ENCODE measurements at places on chromosomes 4 and X. TPM values are rescaled to one million over a fixed set of nuclear protein-coding genes. Genes with fewer than 3 reads are reported as not detected.

Gene SH3RF1
- 8.1 TPM for polyA plus RNA-seq

Gene RPA4
- polyA plus RNA-seq = 0.13 TPM

Gene ZNF711
- polyA plus RNA-seq = 2.1 TPM

Gene KLHL13
- polyA plus RNA-seq = 3.3 TPM

Gene COX7B2
- polyA plus RNA-seq = not detected

Gene FAM47E
- polyA plus RNA-seq = 3.3 TPM

Gene SPINK2
- 0.13 TPM for polyA plus RNA-seq

Gene CHIC1
- polyA plus RNA-seq = 1.6 TPM

Gene CACNA1F
- 0.79 TPM for polyA plus RNA-seq

Gene NHS
- 0.24 TPM for polyA plus RNA-seq

Gene MAGEB10
- not detected for polyA plus RNA-seq

Gene PDCL2
- polyA plus RNA-seq = not detected

Gene F8
- 26.7 TPM for polyA plus RNA-seq

Gene STATH
- not detected for polyA plus RNA-seq

Gene RTL9
- 0.02 TPM for polyA plus RNA-seq

Gene AADAT
- polyA plus RNA-seq = 4.3 TPM

Data from adipose tissue (tissue), 3 donors.